ENCODE measurements at places on chromosomes 16 and 17.

- no peak for DNase-seq
Measured at GRCh38 chr17:37699285-37699973, 45.4 kb downstream of the HNF1B start.

DNA sequence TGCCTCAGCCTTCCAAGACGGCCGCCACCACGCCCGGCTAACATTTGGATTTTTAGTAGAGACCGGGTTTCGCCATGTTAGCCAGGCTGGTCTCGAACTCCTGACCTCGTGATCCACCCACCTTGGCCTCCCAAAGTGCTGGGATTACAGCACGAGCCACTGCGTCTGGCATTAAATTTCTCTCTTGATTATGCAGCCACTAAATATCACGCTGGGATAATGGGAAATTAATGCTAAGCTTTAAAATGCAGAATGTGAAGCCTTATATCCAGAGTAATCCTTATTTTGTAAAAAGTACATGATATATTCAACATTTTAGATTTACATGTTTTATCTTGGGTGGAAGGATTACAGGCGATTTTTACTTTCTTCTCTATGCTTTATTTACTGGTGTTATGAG, 89.2 kb downstream of the ANKRD11 start:
- DNase-seq: no peak

- DNase-seq: no peak
Measured at GRCh38 chr16:31386157-31386984, 6.8 kb upstream of the ITGAD start.

DNA sequence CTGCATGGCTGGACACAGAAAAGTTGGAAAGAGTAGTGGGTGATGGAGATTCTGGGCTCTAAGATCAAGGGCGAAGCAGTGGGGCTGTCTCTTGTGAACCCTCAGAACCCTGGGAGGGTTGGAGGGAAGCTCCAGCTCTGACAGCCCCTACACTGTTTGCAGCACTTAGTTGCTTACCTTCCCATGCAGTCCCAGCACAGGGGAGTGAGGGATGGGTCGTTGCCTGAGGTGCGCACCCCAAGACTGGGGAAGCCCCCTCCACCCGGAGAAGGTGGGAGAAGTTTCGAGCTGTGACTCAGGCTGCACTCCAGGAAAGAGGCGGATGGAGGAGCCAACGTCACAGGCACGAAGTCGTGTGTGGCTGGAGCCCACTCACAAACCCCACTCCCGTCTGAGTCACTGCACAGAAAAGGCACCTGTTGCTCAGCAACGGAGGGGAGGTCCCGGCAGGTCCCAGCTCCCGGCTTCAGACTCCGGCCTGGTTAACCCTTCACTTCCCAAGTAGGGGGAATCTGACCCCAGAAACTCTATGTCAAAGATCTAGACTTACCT, 60.1 kb downstream of the AIPL1 start:
- DNase-seq: no peak

DNA sequence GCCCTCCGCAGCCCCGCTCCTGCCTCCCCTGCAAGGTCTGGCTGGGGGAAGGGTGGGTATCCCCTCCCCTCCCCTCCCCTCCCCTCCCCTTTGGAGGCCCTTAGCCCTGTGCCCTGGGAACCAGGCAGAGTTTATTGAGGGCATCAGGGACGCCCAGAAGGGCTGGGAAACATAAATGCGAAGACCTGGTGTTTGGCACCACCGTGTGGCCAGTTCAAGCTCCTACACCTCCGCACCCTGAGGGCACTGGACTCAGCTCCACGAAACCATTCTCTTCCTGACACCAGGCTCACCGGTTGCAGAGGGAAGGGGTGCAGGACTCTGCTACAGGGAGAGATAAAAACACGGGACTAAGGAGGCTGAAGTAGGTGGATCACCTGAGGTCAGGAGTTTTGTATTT, 1.0 kb upstream of the AIPL1 start:
- DNase-seq: peak; percentile 22

- DNase-seq: no peak
Measured at GRCh38 chr17:48628649-48629410, 2.7 kb upstream of the HOXB9 start.

GRCh38 chr16:35431829-35432663, 1972.6 kb downstream of the TP53TG3F start:
- DNase-seq: no peak

DNA sequence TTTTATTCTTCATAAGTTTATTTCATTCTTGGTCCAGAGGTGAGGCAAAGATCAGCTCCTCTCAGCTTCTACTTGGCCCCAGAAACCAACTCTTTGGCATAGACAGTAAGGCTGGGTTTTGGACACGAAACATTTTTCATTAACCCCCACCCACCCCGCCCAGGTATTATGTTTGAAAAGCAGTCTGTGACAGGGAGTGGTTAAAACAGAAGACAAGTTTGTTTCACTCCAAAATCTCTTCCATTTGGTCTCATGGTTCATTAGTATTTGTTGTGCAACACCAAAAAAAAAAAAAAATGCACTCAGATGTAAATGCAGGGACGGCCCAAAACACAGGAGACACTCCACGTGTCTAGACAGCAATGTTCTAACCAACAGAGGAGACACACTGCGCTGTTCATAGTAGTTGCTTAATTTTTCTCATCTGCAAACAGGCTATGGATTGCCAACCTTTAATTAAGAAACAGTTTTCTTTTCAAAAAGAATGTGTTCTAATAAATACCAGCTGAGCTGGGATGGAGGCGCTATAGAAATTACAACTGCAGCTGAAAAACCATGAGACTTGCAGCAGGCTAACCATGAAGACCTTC, 39.8 kb upstream of the MMP2 start:
- DNase-seq: no peak

DNA sequence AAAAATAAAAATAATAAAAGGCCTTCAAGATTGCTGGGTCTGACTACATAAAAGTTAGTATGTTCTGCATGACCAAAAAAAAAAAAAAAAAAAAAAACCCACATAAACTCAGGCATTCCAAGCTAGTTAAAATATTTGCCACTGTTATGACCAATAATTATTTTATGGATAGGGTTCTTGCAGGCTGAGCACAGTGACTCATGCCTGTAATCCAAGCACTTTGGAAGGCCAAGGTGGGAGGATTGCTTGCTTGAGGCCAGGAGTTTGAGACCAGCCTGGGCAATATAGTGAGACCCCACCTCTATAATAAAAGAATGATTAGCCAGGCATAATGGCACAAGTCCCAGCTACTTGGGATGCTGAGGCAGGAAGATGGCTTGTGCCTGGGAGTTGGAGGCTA, 8.1 kb downstream of the SCNN1B start:
- DNase-seq: no peak

DNA sequence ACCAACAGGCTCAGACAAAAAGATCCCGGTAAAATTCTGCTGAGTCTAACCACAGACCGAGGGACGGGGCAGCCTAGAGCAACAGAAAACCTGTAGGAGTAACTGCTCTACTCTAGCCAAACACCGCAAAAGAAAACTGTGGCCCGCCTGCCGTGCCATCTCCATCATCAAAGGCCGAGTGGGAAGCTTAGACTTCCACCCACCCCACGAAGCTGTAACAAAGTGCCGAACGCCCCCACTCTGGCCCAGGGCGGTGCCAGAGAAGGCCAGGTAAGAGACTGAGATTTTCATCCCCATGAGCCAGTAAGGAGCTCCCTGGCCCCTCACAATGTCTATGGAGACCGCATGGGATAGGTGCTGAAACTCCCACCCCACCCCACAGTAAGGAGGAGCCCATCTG, 231.9 kb upstream of the COX10 start:
- DNase-seq: no peak

- no peak for DNase-seq
Measured at GRCh38 chr17:58283674-58284612, 3.2 kb upstream of the MPO start.

DNA sequence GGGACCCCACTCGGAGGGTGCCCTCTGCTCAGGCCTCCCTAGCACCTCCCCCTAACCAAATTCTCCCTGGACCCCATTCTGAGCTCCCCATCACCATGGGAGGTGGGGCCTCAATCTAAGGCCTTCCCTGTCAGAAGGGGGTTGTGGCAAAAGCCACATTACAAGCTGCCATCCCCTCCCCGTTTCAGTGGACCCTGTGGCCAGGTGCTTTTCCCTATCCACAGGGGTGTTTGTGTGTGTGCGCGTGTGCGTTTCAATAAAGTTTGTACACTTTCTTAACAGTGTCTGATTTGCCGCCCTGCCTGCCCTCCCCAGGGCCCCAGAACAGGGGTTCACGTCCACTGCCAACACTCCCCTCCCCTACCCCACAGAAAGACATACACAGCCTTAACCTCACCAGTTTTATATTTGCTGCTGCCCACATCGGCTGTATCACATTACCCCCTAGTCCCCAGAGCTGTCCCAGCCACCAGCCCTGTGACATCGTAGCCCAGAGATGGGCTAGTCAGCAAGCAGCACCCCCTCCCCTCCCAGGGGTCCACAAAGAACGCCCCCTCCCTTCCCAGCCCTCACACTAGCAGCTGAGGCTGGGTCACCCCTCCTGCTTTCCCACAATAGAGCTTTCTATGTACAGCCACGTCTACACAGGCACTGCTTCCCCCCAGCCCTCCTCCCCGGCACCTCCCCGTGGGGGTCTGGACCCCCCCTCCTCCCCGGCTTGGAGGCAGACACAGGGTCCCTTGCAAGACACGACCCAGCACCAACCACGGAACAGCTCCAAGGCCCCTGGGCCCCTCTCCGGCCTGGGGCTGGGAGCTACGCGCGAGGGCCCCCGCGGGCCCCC, 7.9 kb downstream of the GRN start:
- DNase-seq: no peak

DNA sequence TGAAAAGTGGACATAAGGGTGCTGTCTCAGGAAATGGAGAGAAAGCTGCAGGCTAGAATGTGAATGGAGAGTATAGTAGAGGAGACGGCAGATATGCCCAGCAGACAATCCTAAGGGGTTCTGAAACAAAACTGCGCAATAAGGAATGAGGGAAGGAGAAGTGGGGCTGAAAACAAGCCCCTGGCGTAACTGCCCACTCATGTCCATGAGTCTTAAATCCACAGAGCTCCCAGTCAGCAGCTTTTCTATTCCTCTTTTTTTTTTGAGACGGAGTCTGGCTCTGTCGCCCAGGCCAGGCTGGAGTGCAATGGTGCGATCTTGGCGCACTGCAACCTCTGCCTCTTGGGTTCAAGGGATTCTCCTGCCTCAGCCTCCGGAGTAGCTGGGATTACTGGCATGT, 5.9 kb downstream of the STRADA start:
- DNase-seq: no peak

GRCh38 chr17:11880714-11881113, 116.6 kb downstream of the ZNF18 start:
- DNase-seq: no peak

- DNase-seq: no peak
Measured at GRCh38 chr16:65781855-65782254, 584.6 kb upstream of the CDH5 start.

- no peak for DNase-seq
Measured at GRCh38 chr16:54657709-54658102, 273.0 kb upstream of the IRX5 start.

GRCh38 chr17:76446449-76447231, 6.3 kb downstream of the UBE2O start:
- no peak for DNase-seq

DNA sequence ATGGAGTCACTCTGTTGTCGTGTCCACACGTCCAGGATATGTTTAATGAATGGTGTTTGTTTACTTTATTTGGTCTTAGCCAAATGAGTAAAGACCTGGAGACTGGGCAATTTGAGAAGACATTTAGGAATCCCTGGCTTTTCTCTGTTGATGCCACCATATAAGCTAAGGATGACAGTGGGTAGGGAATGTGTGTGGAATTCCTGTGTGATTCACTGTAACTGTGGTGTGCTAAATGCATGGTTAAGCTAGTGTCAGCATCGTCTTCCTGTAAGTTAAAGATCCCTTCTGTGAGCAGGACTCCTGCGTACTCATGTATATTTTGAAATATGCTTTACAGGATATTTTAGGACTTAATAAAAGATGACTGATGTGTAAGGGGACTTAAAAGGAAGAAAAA, 26.4 kb downstream of the GOSR1 start:
- no peak for DNase-seq

DNA sequence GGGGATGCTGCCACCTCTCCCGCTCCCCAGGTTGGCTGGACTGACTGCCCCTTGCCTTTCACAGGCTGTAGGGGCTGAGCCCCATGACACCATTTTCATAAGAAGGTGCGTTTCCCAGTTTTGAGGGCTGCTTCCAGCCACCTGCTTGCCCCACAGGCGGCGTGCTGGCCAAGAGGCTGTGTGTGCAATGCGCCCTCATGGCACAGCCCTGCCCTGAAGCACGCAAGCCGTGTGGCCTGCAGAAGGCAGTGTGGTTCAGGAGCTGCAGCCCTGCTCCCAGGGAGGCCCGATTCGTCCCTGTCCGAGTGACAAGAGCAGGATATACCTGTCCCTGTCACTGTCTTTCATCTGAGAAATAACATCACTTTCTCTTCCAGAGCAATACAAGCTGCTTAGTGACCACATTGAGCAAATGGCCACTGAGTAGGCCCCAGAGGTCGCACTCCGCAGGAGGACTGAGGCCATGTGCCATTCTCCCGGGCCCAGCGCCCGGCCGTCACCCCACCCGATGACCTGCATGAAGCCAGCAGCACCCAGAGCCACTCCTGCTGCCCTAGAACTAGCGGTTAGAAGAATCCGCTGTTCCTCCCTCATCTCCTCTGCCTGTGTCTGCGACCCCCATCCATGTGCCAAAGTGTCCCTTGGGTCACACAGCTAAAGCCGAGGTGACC, 24.2 kb downstream of the CIBAR2 start:
- DNase-seq: no peak

DNA sequence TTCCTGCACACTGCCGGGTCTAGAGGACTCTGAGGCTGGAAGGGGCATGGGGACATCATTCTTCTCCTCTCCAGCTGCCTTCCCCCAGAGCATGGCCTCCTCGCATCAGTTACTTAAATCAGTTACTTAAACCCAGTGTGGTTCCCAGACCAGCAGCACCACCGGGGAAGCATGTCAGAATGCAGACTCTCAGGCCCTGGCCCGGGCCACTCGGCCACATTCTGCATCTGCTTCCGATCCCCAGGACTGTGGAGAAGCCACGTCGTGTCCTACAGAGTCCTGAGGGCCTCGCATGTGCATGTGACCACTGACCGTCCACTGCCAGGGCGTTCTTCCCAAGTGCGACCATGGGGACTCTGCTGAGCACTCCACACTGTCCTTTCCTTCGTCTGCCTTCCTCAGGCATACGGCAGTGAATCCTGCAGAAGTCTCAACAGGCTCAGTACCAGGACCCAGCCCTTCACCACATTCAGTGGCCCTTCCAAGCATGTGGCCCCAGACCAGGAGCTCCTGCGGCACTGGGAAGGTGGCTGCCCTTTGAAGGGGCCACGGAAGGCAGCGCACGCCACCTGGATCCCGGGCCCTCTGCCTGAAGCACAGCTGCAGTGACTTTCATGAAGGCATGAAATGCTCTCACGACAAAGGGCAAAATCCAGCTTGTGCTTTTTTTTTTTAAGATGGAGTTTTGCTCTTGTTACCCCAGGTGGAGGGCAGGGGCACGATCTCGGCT, 46.9 kb upstream of the RASD1 start:
- no peak for DNase-seq

- no peak for DNase-seq
Measured at GRCh38 chr16:15055141-15056053, 477 bp downstream of the NTAN1 start.

- DNase-seq: no peak
Measured at GRCh38 chr17:81176666-81177065, 10.6 kb upstream of the AATK start.

GRCh38 chr16:84005391-84005790, 37.2 kb downstream of the SLC38A8 start:
- no peak for DNase-seq

- DNase-seq: no peak
Measured at GRCh38 chr17:72691017-72691416, 401.5 kb downstream of the SLC39A11 start.

GRCh38 chr17:8080799-8081219, 6.7 kb downstream of the ALOX12B start:
- no peak for DNase-seq

GRCh38 chr16:66834746-66835145, 4.0 kb upstream of the NAE1 start:
- no peak for DNase-seq
